ENCODE measurements at places on chromosomes 3 and 15.

- H3K4me1 ChIP-seq = peaks cover 21% of the 10 kb centered on the region
- no peak for DNase-seq
- H3K27me3 ChIP-seq = no peaks in the 10 kb centered on the region
- no peak overlapping the region for H3K4me3 ChIP-seq
- H3K36me3 ChIP-seq = no peaks in the 10 kb centered on the region
- H3K27ac ChIP-seq = peak overlapping the region; percentile 53
Observed at GRCh38 chr15:74176262-74177214, 3.0 kb downstream of the ISLR start.

- H3K36me3 ChIP-seq = no peaks in the 10 kb centered on the region
- no peak overlapping the region for H3K27ac ChIP-seq
- H3K4me3 ChIP-seq = no peak overlapping the region
Observed at GRCh38 chr3:63351159-63352007, 73.3 kb downstream of the SYNPR start.

GRCh38 chr3:46269556-46269955 is 27.3 kb downstream of the CCR3 start:
- H3K36me3 ChIP-seq = no peaks in the 10 kb centered on the region
- no peaks in the 10 kb centered on the region for H3K4me1 ChIP-seq
- H3K4me3 ChIP-seq = no peak overlapping the region
- no peak for DNase-seq

DNA sequence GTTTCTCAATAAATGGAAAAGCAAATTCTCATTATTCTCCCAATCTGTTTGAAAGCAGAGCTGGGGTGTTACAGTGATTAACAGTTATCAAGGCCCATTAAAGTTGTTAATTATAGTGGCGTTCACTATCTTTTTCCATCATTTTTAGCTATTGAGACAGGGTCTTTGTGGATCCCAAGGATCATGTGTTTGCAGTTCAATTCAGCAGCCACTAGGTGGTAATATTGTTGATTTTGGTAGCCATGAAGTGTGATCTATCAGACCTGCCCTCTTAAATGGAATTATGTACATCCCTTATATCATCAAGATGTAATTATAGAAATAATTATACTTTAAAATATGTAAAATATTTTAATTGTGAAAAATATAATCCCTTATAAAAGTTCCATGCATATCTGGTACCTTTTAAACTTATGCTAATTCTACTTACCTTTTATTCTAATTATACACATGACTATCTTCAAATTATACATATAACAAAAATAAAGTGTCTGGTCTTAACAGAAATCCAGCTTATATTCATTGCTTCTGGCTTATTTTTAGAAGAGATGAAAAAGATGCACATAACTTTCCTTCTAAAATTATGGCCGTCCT is 126.4 kb downstream of the GREM1 start:
- no peak for DNase-seq
- no peaks in the 10 kb centered on the region for H3K4me1 ChIP-seq
- peaks cover 5% of the 10 kb centered on the region for H3K27me3 ChIP-seq
- H3K36me3 ChIP-seq = no peaks in the 10 kb centered on the region

DNA sequence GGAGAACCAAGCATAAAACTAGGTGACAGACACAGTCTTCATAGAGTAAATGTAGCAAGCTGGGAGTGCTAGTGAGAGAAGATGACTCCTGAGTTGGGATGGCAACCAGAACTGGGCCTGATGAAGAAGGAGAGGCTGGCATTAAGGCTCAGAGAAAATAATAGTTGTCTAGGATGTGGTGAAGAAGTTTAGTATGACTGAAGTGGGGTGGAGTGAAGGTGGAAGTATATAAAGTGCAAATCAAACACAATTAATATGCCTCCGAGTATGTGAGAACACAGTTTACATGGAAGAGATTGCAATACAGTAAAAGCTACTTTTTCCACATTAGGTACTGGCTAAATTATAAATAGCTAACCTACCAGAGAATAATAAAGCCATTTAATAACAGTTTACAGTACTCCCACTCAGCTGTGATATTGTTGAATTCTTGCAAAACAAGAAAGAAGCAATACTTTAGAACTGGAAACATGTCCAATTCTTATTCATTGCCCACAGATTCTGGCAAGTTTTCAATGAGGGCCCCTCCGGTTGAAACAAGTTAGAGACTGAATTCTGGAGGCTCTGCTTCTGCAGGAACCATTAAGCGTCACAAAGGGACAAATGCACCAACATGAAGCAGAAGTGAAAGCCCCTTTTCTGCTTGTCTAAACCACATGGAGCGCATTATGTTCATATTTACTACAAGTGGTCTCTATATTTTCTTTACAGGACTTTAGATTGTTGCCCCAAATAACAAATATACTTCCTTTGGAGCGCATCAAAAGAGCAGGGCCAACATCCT is 243.7 kb downstream of the SLC9A9 start:
- H3K27me3 ChIP-seq = no peaks in the 10 kb centered on the region
- DNase-seq = no peak
- H3K27ac ChIP-seq = no peak overlapping the region

GRCh38 chr3:138384976-138385375 is 36.6 kb downstream of the MRAS start:
- no peaks in the 10 kb centered on the region for H3K36me3 ChIP-seq
- no peak overlapping the region for H3K27ac ChIP-seq
- DNase-seq = no peak
- no peak overlapping the region for H3K4me3 ChIP-seq
- no peaks in the 10 kb centered on the region for H3K27me3 ChIP-seq

DNA sequence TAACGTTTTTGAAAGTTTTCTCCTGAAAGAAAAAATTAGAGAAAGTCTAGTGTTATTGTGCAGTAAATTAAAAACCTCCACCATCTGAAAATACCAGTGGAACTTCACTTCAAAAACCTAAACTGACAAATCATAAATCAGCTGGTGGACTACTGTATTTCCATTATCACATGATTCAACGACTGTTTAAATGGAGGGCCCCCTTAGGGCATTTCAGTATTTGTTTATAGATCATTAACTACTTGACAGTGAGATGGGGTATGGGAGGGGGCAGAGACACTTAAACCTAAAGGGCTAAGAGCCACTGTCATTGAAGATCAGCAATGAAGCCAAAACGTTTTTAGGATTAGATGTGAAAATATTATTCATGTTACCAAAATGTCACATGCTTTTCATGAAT is 8.8 kb upstream of the C15orf61 start:
- H3K27me3 ChIP-seq = no peaks in the 10 kb centered on the region
- no peak overlapping the region for H3K27ac ChIP-seq
- peaks cover 72% of the 10 kb centered on the region for H3K36me3 ChIP-seq
- H3K4me3 ChIP-seq = no peak overlapping the region

DNA sequence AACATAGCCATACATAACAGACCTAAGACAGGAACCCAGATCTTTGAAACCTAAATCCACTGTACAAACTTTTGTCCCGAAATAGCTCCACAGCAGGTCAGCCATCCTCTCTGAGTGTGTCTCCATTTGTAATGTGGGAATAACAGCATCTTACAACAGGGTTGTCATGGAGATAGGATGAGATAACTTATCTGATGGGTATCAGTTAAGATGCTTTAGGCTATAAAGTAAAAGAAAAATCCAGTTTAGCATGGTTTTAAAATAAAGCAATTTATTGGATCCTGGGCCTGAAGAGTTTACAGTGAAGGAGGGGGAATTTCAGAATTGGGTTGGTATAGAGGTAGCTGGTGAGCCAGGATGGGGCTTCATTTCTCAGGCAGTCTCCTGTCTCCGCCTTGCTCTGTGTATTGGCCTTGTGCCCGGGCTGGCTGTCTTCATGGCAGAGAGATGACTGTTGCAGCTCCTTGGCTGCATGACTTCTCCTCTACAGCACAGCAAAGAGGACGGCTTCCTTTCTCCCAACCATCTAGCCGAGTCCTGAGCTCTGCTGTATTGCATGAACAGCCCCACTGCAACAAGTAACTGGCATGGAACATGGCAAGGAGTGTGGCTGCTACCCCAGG is 131.9 kb upstream of the PROK2 start:
- H3K27ac ChIP-seq = no peak overlapping the region
- H3K4me3 ChIP-seq = no peak overlapping the region
- peaks cover 14% of the 10 kb centered on the region for H3K27me3 ChIP-seq
- H3K36me3 ChIP-seq = no peaks in the 10 kb centered on the region

DNA sequence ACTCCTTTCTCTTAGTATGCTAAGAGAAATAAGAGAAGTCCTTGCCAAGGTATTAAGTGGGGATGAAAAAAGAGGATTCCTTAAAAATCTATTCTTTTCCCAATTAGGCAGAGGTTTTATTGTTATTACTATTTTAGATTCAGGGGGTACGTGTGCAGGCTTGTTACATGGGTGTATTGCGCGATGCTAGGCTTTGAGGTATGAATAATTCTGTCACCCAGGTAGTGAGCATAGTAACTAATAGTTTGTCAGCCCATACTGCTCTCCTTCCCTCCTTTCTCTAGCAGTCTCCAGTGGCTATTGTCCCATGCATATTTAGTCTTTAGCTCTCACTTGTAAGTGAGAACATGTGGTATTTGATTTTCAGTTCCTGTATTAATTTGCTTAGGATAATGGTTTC is 83.9 kb downstream of the LEKR1 start:
- no peaks in the 10 kb centered on the region for H3K36me3 ChIP-seq
- no peak overlapping the region for H3K27ac ChIP-seq
- no peak for DNase-seq
- no peaks in the 10 kb centered on the region for H3K4me1 ChIP-seq
- no peaks in the 10 kb centered on the region for H3K27me3 ChIP-seq

DNA sequence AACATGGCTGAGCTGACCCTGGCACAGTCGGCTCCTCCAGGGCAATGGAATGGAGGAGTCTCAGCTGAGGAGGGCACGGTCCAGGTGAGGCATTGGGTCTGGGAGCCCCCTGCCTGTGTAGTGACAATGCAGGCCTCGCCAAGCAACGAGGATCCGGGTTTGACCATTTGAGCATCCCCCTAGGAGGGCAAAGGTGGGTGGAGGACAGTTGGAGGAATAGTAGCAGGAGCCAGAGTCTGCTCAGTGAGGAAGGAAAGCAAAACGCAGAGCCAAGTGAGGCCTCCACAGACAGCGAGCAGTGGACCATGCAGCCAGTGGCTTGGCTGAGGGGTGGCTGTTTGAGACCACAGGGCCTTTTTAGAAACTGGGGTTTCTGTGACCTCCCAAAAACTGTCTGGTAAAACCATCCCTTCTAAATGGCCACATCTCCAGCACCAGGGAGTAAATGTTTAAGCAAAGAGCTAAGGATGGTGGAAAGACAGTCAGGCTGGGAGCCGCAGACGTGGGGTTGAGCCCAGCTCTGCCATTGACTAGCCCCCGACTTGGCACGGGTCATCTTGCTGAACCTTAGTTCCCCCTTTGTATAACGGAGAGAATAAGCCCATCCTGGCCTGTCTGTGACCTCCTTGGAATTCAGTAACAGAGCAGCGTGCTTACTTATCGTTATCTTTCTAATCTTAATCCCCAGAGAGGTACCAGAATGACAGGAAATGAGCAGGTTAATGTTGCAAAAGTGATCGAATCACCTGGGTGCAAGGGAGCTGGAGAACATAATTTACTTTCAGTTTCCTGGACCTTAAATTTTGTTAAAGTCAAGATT is 46.8 kb downstream of the CMTM6 start:
- peaks cover 17% of the 10 kb centered on the region for H3K36me3 ChIP-seq
- no peaks in the 10 kb centered on the region for H3K27me3 ChIP-seq
- H3K27ac ChIP-seq = peak overlapping the region; percentile 38
- no peak overlapping the region for H3K4me3 ChIP-seq
- H3K4me1 ChIP-seq = peaks cover 6% of the 10 kb centered on the region

DNA sequence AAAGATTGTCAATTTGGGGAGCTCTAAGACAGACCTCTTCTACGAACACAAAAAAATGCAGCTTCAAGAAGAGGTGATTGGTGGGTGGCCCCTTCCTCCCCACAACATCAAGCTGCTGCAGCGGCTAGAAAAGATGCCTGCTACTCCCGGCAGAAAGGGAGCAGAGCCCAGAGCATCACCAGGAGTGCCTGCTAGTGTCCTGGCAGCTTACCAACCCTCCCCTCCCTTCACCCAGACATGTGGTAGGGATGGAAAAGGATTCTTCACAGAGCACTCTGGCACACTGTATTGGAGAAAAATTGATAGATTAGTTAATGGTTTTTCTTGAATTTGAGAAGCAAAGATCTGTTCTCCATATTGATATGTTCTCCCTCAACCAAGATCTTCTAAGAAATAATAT is 10.8 kb downstream of the IP6K1 start:
- no peak overlapping the region for H3K27ac ChIP-seq
- H3K4me1 ChIP-seq = peaks cover 12% of the 10 kb centered on the region
- H3K27me3 ChIP-seq = no peaks in the 10 kb centered on the region
- no peak overlapping the region for H3K4me3 ChIP-seq
- no peak for DNase-seq

DNA sequence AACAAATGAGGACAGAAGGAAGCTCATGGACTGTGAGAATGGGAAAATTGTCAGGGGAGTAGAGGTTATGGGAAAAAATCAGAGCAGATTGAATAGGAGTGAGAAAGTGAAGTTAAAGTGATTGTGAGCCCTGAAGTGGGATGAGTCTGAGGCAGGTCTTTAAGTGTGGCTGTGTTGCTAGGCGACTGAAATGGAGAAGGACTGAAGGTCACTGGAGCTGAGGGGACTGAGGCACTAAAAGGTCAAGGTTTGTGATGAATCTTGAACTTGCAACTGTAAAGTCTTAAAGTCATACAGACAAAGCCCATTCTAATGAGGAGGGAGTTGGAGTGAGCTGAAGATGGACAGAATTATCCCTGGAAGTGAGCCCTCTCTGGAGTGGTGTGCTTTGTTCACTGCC is 518.9 kb downstream of the TUSC7 start:
- H3K36me3 ChIP-seq = no peaks in the 10 kb centered on the region
- no peaks in the 10 kb centered on the region for H3K27me3 ChIP-seq
- no peak overlapping the region for H3K27ac ChIP-seq

GRCh38 chr3:44525060-44525459 is 29.9 kb upstream of the ZKSCAN7 start:
- H3K27ac ChIP-seq = no peak overlapping the region
- H3K4me1 ChIP-seq = no peaks in the 10 kb centered on the region
- H3K36me3 ChIP-seq = no peaks in the 10 kb centered on the region
- H3K4me3 ChIP-seq = no peak overlapping the region
- no peak for DNase-seq

- no peaks in the 10 kb centered on the region for H3K27me3 ChIP-seq
- H3K4me1 ChIP-seq = peaks cover 16% of the 10 kb centered on the region
- H3K27ac ChIP-seq = no peak overlapping the region
- no peak for DNase-seq
Observed at GRCh38 chr15:25772500-25772899, 90.6 kb downstream of the ATP10A start.

GRCh38 chr15:46636206-46636605 is 1001.4 kb downstream of the SQOR start:
- DNase-seq = no peak
- no peak overlapping the region for H3K27ac ChIP-seq
- no peak overlapping the region for H3K4me3 ChIP-seq

- peak overlapping the region; percentile 71 for H3K4me3 ChIP-seq
- H3K27me3 ChIP-seq = peaks cover 25% of the 10 kb centered on the region
- peaks cover 68% of the 10 kb centered on the region for H3K4me1 ChIP-seq
- no peaks in the 10 kb centered on the region for H3K36me3 ChIP-seq
- H3K27ac ChIP-seq = peak overlapping the region; percentile 85
Observed at GRCh38 chr3:123445702-123446101, 3.2 kb downstream of the ADCY5 start.

DNA sequence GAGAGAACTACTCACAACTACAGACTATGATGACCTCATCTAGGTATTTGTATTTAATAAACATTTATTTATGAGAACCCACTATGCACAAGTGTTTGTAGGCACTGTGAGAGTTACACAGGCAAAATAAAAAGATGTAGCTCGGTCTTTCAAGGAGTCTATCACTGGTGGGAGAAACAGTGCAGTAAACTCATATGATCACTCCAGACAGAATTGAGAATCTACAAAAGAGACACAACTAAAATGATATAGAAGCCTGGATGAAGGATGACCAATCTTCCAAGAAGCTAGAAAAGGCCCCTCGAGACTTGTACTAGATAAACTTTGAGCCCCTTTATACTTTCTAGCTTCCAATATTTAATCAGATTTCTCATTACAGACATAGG is 70.2 kb upstream of the ZBTB20 start:
- H3K27me3 ChIP-seq = no peaks in the 10 kb centered on the region
- no peak overlapping the region for H3K4me3 ChIP-seq
- peaks cover 8% of the 10 kb centered on the region for H3K4me1 ChIP-seq
- no peak for DNase-seq
